ENCODE measurements at places on chromosomes 12 and 14. TPM values are rescaled to one million over a fixed set of nuclear protein-coding genes. Genes with fewer than 3 reads are reported as not detected.

DNA sequence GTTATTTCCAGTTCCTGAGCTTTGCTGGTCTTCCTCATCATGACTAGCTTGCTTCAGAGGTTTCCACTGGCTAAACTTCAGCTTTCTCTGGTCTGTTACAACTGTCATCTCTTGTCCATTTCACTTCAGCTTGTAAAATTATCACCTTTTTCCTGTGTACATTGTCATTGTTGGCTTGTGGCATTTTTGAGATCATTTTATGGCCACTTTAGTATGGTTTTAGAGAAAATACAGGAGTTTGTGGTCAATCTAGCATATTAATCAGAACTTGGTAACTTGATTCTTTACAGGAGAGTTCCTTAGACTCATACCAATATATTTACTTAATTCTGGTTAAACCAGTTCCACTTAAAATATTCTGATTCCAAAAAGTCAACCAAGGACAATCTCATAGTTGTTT, 235.9 kb upstream of the KITLG start:
- H3K36me3 ChIP-seq, result no peaks in the 10 kb centered on the region
- peak overlapping the region; percentile 56 for H3K4me3 ChIP-seq
- H3K4me1 ChIP-seq, result peaks cover 22% of the 10 kb centered on the region
- peak; percentile 83 for DNase-seq

- H3K4me1 ChIP-seq, result no peaks in the 10 kb centered on the region
- H3K27me3 ChIP-seq, result peaks cover 16% of the 10 kb centered on the region
- no peak overlapping the region for H3K4me3 ChIP-seq
- no peaks in the 10 kb centered on the region for H3K36me3 ChIP-seq
- H3K27ac ChIP-seq, result no peak overlapping the region
These were observed 19.3 kb upstream of the PCNX1 start for GRCh38 chr14:70887737-70888499.

Gene KCNJ8
- 1.0 TPM for total RNA-seq

- no peak for DNase-seq
- no peak overlapping the region for H3K4me3 ChIP-seq
- H3K27ac ChIP-seq, result no peak overlapping the region
- no peaks in the 10 kb centered on the region for H3K36me3 ChIP-seq
- H3K4me1 ChIP-seq, result no peaks in the 10 kb centered on the region
- 0 out of 2 replicates have a peak, but pooled peaks cover 7% of the 10 kb centered on the region for H3K27me3 ChIP-seq
These were observed 289.5 kb downstream of the TMEM132D start for GRCh38 chr12:129614221-129614885.

Gene EMP1
- 158 TPM for total RNA-seq
